Activated CD4-positive, alpha-beta memory T cell treated with anti-CD3 and anti-CD28 coated beads, Interleukin-2, amount 10 ng/mL, durations not matched to agents 7 days and 5 days (primary cell): ENCODE measurements at places on chromosomes 7 and 10.

DNA sequence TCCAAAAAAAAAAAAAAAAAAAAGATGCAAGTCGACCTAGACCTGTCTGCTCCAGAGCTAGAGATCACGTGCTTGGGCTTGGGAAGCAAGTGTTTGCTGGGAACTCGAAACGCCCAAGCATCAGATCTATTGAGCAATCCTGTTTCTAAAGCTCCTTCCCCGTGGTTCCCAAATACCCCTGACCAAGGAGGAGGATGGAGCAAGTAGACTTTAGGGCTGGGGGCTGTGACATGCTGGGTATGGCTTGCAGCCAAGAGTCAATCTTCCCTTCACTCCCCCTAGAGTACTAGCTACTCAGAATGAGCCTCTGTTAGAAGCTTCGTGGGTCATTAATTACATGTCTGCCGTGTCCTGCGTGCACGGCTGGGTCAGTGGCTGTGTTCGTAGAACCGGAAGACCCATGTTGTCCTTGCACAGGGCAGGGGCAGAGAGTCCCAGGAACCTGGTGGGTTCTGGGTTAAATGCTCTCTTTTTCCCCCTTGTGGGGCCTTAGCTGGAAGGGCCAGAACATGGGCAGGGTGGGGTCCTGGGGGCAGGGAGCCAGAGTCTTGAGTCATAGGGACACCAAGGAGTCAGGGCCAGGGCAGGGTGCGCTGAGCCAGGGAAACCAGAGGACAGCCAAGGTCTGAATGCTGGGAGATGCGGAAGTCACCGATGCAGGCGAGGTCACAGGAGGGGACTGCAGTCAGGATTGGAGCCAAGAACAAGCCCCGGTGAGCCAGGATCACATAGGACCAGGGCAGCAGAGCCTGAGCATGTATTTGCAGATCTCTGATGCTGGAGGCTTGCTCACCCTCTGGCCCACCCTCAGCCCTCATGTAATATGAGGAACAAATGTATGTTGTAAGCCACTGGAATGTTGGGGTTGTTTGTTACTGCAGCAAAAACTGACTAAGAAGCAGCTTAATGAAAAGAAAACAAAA, 34.6 kb upstream of the TPST1 start:
- H3K4me3 ChIP-seq, result no peak overlapping the region
- peaks cover 2% of the 10 kb centered on the region for H3K27me3 ChIP-seq
- no peaks in the 10 kb centered on the region for H3K4me1 ChIP-seq

DNA sequence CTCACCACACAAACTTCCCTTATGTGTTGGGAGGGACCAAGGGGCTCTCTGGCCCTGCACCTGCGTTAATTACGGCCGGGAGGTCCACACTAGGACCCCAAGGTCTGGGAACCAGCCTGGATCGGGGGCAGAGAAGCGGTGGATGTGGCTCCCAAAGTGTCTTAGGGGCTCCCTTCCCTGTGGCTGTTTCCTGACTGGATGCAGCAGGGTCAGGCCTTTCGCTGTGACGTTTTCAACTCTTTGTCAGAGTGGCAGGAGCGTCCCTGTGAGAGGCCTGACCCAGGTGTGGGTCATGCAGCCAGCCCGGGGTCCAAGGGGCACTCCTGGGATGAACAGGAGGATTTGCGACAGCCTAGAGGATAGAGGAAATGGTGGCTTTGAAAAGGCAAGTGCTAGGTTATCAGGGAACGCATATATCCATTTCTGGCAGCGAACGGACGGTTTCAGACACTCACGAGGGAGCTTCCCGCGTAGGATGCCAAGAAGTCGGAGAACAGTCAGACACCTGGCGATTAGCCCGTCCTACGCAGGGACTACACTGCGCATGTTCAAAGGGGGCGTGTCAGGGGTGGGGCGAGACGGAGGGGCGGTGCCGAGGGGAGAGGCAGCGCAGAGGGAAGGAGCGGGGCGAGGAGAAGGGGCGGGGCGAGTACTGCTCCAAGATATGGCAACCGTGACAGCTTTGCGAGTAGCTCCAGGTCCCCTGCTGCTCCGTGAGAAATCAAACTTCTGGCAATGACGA, 46.2 kb upstream of the ZNF716 start:
- no peaks in the 10 kb centered on the region for H3K4me1 ChIP-seq
- no peak for DNase-seq
- H3K36me3 ChIP-seq, result peaks cover 3% of the 10 kb centered on the region
- no peaks in the 10 kb centered on the region for H3K27me3 ChIP-seq

DNA sequence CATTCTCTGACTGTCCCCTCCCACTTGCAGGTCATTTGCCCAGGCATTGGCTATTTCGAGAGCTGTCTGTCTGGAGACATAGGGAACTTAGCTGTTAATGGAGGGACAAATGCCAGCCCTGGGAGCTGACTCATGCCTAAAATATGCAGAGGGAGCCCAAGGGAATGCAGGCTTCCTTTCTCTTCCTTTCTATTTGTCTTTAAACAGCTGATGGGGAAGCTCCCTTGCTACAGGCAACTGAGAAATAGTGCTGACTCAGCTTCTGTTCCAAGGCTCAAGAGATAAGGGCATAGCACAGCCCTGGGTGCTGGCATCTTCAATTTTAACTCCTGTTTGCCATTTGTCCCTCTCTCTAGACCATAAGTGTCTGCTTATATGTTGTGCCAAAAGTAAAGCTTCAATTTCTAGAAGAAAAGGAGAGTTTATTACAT, 82.7 kb upstream of the C1GALT1 start:
- no peak overlapping the region for H3K27ac ChIP-seq
- peaks cover 9% of the 10 kb centered on the region for H3K4me1 ChIP-seq
- H3K36me3 ChIP-seq, result no peaks in the 10 kb centered on the region
- DNase-seq, result no peak
- H3K4me3 ChIP-seq, result no peak overlapping the region
- H3K27me3 ChIP-seq, result peaks cover 3% of the 10 kb centered on the region

DNA sequence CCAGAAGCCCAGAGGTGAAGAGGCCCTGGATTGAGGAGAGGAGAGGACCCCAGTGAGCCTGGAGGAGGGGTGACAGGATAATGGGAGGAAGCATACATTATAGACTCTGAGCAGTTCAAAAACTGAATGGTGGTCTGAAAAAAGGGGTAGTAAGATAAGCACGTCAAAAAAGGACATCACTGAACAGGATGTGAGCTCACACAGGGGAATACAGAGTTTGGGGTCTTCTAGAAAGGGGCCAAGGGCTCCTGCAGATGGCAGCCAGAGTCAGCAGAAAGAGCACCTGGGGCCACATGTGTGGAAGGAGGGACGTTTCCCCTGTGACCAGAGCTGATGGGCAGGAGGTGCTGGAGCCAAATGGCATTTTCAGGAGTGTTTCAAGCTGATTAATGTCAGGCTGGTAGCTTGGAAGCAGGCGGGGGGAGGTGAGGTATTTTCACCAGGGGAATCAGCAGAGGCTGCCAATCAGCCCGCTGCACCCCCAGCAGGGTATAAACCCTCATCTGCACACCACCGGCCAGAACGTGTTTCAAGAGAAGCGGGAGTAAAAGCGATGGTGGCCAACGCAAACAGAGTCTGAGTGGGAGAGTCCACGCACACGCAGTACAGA, 85.8 kb downstream of the TNS3 start:
- H3K4me3 ChIP-seq, result no peak overlapping the region
- H3K27ac ChIP-seq, result no peak overlapping the region
- no peaks in the 10 kb centered on the region for H3K36me3 ChIP-seq
- H3K4me1 ChIP-seq, result no peaks in the 10 kb centered on the region
- H3K27me3 ChIP-seq, result no peaks in the 10 kb centered on the region
- no peak for DNase-seq

- peaks cover 25% of the 10 kb centered on the region for H3K4me1 ChIP-seq
- no peak for DNase-seq
- H3K4me3 ChIP-seq, result no peak overlapping the region
Measured at GRCh38 chr7:131498237-131498885, 58.1 kb downstream of the PODXL start.

- no peak overlapping the region for H3K27ac ChIP-seq
- no peaks in the 10 kb centered on the region for H3K4me1 ChIP-seq
- H3K36me3 ChIP-seq, result no peaks in the 10 kb centered on the region
Measured at GRCh38 chr10:45282061-45282460, 33.3 kb downstream of the OR13A1 start.

- H3K27me3 ChIP-seq, result no peaks in the 10 kb centered on the region
- H3K27ac ChIP-seq, result no peak overlapping the region
- no peak for DNase-seq
- H3K4me3 ChIP-seq, result no peak overlapping the region
Measured at GRCh38 chr10:59838085-59838789, 68.1 kb downstream of the CCDC6 start.

DNA sequence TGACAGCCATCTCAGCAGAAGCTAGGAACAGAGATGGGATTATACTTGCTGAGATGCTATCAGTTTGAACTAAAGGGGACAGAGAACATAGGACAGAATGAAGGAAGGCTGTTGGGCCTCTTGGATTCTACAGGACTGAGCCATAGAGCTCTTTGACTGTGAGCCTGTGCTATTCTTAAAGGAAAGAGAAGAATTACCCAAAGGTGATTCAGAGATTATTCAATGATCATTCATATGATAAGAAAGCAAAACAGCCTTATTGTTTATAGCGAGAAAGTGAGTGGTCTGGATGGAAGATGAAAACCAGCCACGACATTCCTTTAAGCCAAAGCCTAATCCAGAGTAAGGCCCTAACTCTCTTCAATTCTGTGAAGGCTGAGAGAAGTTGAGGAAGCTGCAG, 69.7 kb upstream of the NEUROD6 start:
- no peak for DNase-seq
- no peak overlapping the region for H3K27ac ChIP-seq
- no peak overlapping the region for H3K4me3 ChIP-seq
- H3K36me3 ChIP-seq, result no peaks in the 10 kb centered on the region
- no peaks in the 10 kb centered on the region for H3K27me3 ChIP-seq

GRCh38 chr10:84337199-84337598, 8.8 kb downstream of the CCSER2 start:
- no peaks in the 10 kb centered on the region for H3K27me3 ChIP-seq
- no peak for DNase-seq
- peaks cover 18% of the 10 kb centered on the region for H3K36me3 ChIP-seq
- H3K4me1 ChIP-seq, result peaks cover 50% of the 10 kb centered on the region
- H3K4me3 ChIP-seq, result no peak overlapping the region
- H3K27ac ChIP-seq, result no peak overlapping the region

GRCh38 chr7:135206941-135207391, 4.4 kb downstream of the WDR91 start:
- H3K4me1 ChIP-seq, result peaks cover 35% of the 10 kb centered on the region
- no peak for DNase-seq

- H3K4me3 ChIP-seq, result no peak overlapping the region
- no peaks in the 10 kb centered on the region for H3K4me1 ChIP-seq
- no peak for DNase-seq
- H3K27ac ChIP-seq, result no peak overlapping the region
Measured at GRCh38 chr7:1706721-1707613, 36.9 kb downstream of the ELFN1 start.

- H3K4me1 ChIP-seq, result no peaks in the 10 kb centered on the region
- no peak overlapping the region for H3K27ac ChIP-seq
- H3K36me3 ChIP-seq, result no peaks in the 10 kb centered on the region
- no peak overlapping the region for H3K4me3 ChIP-seq
- no peak for DNase-seq
Measured at GRCh38 chr7:22204312-22204711, 152.6 kb downstream of the RAPGEF5 start.

- H3K36me3 ChIP-seq, result peaks cover 31% of the 10 kb centered on the region
- DNase-seq, result no peak
- no peaks in the 10 kb centered on the region for H3K27me3 ChIP-seq
- no peak overlapping the region for H3K4me3 ChIP-seq
- no peak overlapping the region for H3K27ac ChIP-seq
Measured at GRCh38 chr7:39697483-39697882, 74.1 kb downstream of the RALA start.

GRCh38 chr7:134548877-134549276, at the start of gene AKR1B15:
Gene AKR1B15 (plus strand): TSS chr7:134549110. CDS start chr7:134564620, 15,510 bp downstream.
- no peaks in the 10 kb centered on the region for H3K36me3 ChIP-seq
- H3K27ac ChIP-seq, result no peak within 1 kb of the TSS
- DNase-seq, result peak; percentile 31
- H3K27me3 ChIP-seq, result peaks cover 21% of the 10 kb centered on the region
- H3K4me3 ChIP-seq, result no peak within 1 kb of the TSS

- peaks cover 8% of the 10 kb centered on the region for H3K36me3 ChIP-seq
- peaks cover 14% of the 10 kb centered on the region for H3K27me3 ChIP-seq
- H3K4me1 ChIP-seq, result peaks cover 25% of the 10 kb centered on the region
- DNase-seq, result peak; percentile 39
- no peak overlapping the region for H3K4me3 ChIP-seq
Measured at GRCh38 chr10:33265621-33266020, 68.8 kb downstream of the NRP1 start.

DNA sequence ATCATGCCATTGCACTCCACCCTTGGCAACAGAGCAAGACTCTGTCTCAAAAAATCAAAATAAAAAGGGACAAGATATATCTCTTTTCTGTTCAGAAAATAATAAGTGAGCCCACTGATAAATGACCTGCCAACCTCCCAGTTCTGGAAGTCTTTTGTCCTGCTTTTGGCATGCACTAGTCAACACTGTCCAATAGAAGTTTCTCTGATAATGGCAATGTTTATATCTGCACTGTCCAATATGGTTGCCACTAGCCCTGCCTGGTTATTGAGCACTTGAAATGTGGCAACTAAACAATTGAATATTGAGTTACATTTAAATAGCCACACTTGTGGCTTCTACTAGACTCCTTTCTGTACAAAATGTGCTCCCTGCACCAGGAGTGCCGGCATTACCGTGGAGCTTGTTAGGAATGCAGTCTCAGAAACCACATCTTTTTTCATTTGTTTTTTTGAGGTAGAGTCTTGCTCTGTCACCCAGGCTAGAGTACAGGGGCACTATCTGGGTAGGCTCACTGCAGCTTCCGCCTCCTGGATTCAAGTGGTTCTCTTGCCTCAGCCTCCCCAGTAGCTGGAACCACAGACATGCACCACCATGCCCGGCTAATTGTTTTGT, 229.7 kb downstream of the CACNB2 start:
- H3K27me3 ChIP-seq, result no peaks in the 10 kb centered on the region
- H3K4me1 ChIP-seq, result no peaks in the 10 kb centered on the region
- DNase-seq, result no peak
- H3K4me3 ChIP-seq, result no peak overlapping the region
- H3K36me3 ChIP-seq, result no peaks in the 10 kb centered on the region

GRCh38 chr7:74275401-74275881, 13.8 kb upstream of the CLIP2 start:
- H3K4me1 ChIP-seq, result peaks cover 20% of the 10 kb centered on the region
- peaks cover 5% of the 10 kb centered on the region for H3K27me3 ChIP-seq
- H3K4me3 ChIP-seq, result no peak overlapping the region
- H3K27ac ChIP-seq, result no peak overlapping the region
- H3K36me3 ChIP-seq, result no peaks in the 10 kb centered on the region

- H3K4me1 ChIP-seq, result no peaks in the 10 kb centered on the region
- no peak overlapping the region for H3K4me3 ChIP-seq
- no peak for DNase-seq
- H3K27me3 ChIP-seq, result peaks cover 2% of the 10 kb centered on the region
- no peak overlapping the region for H3K27ac ChIP-seq
- no peaks in the 10 kb centered on the region for H3K36me3 ChIP-seq
Measured at GRCh38 chr7:106986450-106986977, 58.0 kb upstream of the PRKAR2B start.

GRCh38 chr7:80785276-80785675, 133.6 kb downstream of the SEMA3C start:
- H3K36me3 ChIP-seq, result no peaks in the 10 kb centered on the region
- DNase-seq, result no peak
- no peaks in the 10 kb centered on the region for H3K4me1 ChIP-seq
- H3K27ac ChIP-seq, result no peak overlapping the region
- H3K27me3 ChIP-seq, result no peaks in the 10 kb centered on the region
